ENCODE measurements at places on chromosomes 11 and 22.

- DNase-seq = no peak
Observed at GRCh38 chr11:69140635-69141034, 15.1 kb upstream of the SMIM38 start.

DNA sequence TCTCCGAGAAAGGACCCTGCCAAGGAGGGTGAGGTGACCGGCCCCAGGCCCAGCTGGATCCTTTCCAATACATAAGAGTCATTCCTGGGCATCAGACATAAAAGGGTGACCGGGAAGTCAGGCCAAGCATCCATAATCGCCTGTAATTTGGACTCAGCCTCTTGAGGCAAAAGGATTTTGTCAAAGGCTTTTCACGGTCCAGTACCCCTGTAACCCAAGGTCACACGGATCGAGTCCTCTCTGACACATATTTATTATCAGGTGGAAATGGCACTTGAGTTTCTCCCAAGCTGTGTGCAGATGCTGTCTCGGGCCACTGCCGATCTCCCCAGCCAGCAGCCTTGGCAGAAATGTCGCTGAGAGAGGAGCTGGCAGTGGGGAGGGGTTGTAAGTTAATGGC, 556.5 kb downstream of the MN1 start:
- no peak for DNase-seq

DNA sequence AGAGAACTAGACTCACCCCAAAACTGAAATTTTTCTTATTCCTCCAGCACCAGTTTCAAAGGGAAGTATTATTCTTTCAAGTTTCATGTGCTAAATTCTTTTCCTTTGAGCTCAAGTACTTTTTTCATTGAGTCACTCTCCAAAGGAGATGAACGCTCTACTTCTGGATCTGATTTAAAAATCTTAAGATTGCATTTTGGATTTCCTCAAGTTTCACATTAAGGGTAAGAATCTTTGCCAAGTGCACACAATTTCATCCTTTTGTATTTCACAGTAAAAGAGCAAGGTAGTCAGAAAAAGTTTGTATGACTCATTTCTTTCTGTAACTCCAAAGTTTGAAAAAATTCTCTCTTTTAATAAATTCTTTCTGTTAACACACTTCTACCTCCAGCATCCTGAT, 435.5 kb downstream of the RAB38 start:
- DNase-seq = no peak

GRCh38 chr11:73944085-73944484, 6.7 kb upstream of the DNAJB13 start:
- no peak for DNase-seq

- DNase-seq = no peak
Observed at GRCh38 chr11:67278939-67279588, 10.0 kb upstream of the ANKRD13D start.

- DNase-seq = no peak
Observed at GRCh38 chr11:7490535-7490934, 5.2 kb downstream of the OLFML1 start.

- DNase-seq = no peak
Observed at GRCh38 chr11:64726867-64727530, 4.0 kb upstream of the NRXN2 start.

DNA sequence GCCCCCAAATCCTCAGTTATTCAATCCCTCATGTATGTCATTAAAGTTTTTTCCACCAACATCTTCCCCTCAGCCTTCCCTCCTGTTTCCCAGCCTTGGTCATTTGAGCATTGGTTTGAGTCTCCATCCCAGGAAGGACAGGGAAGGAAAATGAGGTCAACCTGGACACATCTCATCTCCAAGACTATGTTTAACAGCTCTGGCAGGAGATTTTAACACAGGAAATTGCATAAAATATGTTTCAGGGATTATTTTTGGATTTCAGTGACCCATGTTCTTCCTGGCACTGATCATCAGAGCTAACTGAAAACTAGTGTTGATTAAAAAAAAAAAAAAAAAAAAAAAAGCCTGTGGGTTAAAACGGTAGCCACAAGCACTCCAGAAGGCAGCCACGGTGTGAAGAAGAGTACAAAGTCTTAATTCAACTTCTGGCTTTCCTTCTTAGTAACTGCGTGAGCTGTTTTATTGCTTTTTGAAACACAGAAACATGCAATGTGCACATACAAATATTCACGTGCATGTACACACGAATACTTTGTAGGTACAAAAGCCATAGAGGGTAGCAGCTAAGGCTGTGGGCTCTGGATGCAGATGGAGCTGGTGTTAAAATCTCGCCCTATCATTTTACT, 164.4 kb upstream of the DDI1 start:
- DNase-seq = no peak

- no peak for DNase-seq
Observed at GRCh38 chr22:49530671-49531367, 296.9 kb downstream of the BRD1 start.
